ENCODE measurements at places on chromosomes 7 and 10. TPM values are rescaled to one million over a fixed set of nuclear protein-coding genes. Genes with fewer than 3 reads are reported as not detected.

Gene C7orf33
- total RNA-seq, result not detected

Gene ANKRD30A
- not detected for total RNA-seq

Gene SHH
- 0.99 TPM for total RNA-seq

Gene TMEM130
- total RNA-seq, result 0.35 TPM

Gene PRR15
- 3.3 TPM for total RNA-seq

Gene ZNF3
- 39.9 TPM for total RNA-seq

Gene OGDHL
- 14.6 TPM for total RNA-seq

Gene C10orf71
- total RNA-seq, result 0.07 TPM

Gene LRRD1
- total RNA-seq, result not detected

Gene SPDYE9
- not detected for total RNA-seq

Gene PILRA
- 2.1 TPM for total RNA-seq

Gene CADPS2
- 4.1 TPM for total RNA-seq

- DNase-seq, result no peak
These were observed 66.2 kb downstream of the FAM53B start for GRCh38 chr10:124677749-124678556.

GRCh38 chr10:110512461-110513187 is 14.9 kb downstream of the DUSP5 start:
- DNase-seq, result no peak

GRCh38 chr7:79282070-79282694 is 171.3 kb downstream of the MAGI2 start:
- DNase-seq, result no peak

DNA sequence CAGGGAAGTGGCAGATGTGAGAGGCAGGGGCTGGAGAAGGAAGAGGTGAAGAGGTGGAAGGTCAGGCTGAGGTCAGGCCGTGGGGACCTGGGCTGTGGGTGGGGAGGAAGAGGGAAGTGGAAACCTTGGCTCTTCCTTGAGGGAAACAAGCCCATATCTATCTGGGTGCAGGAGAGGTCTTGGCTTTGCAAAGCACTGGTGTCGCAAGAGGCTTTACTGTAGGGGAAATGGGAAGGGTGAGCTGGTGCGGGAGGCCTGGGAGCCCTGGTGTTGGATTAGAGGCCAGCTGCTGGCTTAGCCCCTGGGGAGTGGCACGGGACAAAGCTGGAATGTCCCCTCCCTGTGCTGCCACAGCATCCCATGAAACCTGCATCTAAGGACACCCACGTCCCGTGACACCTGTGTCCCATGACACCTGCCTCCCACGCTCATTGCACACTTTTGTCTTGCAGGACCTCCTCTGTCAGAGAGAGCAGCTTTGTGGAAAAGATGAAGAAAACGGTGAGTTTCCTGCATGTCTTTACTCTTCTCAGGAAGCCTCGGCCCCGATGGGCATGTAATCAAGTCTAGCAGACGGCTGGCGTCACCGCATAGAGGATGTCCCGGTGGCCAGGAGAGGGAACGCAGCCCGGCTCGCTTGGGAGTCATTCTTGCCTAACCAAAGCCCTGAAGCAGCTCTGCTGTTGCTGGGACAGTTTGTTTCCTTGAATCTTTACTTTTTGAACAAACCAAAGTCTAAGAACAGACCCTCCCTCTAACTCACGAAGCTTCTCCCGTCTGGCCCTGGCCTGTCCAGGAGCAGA is 22.2 kb downstream of the TMEM120A start:
- DNase-seq, result peak; percentile 86

DNA sequence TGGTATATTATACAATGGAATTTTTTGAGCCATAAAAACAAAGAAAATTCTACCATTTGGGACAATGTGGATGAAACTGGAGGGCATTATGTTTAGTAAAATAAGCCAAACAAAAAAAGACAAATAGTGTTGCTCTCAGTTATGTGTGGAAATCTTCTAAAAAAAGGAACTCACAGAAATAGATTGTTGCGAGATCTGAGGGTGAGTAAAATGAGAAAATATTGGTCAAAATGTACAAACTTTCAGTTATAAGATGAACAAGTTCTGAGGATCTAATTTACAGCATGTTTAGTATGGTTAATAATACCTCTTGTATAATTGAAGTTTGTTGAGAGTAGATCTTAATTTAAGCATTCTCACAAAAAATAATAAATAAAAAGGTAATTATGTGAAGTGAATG is 291.2 kb downstream of the KIF20B start:
- DNase-seq, result no peak

GRCh38 chr10:74231375-74231774 is 80.4 kb downstream of the ADK start:
- no peak for DNase-seq

DNA sequence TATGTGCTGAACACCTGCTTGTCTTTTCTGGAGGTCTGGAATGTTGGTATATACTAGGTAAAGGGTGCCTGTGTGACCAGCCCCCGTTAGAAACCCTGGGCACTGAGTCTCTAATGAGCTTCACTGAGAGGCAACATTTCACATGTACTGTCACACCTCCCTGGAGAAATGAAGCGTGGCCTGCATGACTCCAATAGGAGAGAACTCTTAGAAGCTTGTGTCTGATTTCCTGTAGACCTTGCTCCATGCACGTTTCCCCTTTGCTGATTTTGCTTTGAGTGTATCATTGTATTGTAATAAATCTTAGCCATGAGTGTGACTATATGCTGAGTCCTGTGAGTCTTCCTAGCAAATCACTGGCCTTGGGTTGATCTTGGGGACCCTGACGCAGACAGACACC is 82.8 kb downstream of the PPP1R3C start:
- DNase-seq, result no peak

GRCh38 chr7:113141803-113142202 is 23.4 kb upstream of the SMIM30 start:
- DNase-seq, result no peak

DNA sequence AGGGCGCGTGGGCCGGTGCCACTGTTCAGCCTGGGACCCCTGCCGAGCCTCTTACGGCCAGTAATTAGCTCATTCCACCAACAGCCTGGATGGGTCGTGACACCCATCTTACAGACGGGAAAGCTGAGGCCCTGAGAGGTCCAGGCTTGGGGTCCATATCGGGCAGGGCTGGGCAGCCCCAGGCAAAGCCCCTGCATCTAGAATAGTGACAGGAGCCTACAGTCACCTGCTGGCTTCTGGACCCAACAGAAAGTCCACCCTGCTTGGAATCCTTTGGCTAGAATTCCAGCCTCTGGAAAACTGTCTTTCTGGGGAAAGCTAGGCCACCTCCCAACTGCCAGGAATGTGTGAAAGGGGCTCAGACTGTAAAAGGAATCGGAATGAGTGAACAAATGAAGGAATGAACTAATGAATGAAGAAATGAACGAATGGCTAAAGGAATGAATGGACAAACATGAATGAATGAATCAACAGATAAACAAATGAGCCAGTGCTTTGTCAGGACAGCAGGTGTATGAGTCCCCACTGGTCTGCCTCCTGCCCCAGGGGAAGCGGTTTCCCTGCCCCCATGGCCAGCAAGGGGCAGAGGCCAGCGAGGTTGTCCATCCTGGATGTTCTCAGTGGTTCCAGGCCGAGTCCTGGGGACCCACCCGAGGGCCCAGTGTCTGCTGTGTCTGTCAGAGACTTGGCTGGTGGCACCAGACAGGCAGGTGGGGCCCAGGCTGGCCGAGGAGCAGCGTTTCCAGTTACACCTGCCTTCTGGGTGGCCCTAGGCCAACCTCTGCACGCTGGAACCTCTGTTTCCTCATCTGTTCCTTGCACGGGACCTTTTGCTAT is 24.1 kb upstream of the PDGFA start:
- no peak for DNase-seq

- DNase-seq, result no peak
These were observed 9.5 kb upstream of the FRA10AC1 start for GRCh38 chr10:93711891-93712290.

DNA sequence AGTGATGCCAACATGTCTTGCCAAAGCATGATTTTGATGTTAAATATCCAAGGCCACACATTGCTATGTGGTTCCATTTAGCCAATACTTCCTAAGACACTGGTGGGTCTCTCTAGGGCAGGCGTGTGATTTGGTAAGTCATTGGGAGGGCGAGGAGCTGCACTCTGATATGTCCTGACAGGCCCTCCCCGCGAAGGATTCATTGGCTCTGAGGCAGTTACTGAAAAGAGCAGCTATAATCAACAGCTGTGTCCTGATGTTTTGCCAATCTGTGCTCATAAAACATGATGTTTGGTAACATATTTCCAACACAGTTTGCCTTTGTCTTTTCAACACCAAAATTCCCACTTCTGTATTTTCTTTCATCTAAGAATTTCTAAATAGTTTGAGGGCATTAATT is 646.7 kb downstream of the PARD3 start:
- DNase-seq, result no peak

DNA sequence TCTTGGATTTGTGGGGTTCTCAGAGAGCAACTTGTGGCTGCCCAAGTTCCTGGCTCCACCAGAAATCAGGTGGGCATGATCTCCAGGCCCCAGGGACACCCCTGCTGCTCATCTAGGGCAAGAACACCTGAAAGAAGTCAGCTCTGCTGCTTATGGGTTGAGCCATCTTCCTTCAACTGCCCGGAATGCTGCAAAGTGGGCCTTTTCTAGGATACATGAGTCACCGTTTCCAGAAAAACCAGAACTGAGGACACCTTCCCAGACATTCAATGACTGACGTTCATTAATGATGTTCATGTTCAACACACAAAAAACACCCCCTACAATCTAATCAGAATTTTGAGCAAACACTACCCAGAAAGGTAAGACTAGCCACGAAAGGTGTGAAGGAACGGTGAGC is 98.0 kb downstream of the MAD1L1 start:
- DNase-seq, result no peak

GRCh38 chr10:93464776-93465388 is 17.3 kb downstream of the MYOF start:
- no peak for DNase-seq

GRCh38 chr7:55349121-55349520 is 16.0 kb upstream of the LANCL2 start:
- no peak for DNase-seq

DNA sequence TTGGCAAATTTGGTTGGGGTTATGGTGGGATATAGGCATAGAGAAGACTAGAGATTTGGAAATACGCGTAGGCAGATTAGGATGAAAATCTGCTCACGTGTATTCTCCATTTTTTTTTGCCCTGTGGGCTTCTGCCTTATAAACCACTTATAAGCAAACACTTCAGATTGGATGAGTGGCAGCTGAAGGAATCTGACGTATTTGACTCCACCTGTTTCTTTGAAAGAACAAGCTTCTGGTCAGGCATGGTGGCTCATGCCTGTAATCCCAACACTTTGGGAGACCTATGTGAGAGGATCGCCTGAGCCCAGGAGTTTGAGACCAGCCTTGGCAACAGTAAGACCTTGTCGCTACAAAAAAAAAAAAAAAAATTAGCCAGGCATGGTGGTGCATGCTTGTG is 5.1 kb downstream of the STK31 start:
- no peak for DNase-seq

DNA sequence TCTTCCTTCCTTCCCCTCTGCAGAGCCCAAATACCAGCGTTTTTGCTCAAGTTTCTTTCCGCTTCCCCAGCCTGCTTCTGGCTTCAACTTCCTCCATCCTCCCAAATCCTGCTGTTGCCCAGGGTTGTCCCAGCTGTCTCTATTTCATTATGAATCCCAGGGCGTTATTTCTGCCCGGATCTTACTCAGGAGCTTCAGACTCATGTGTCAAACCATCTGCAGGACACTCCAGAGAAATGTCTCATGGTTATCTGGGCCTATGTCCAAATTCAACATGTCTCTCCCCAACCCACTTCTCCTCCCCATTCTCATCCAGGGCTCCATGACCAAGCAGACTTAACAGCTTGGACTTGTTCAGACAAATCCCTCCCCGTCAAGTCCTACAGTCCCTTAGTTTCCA is 15.6 kb downstream of the ARHGAP22 start:
- DNase-seq, result no peak

GRCh38 chr7:137606061-137606674 is 240.6 kb downstream of the DGKI start:
- no peak for DNase-seq

DNA sequence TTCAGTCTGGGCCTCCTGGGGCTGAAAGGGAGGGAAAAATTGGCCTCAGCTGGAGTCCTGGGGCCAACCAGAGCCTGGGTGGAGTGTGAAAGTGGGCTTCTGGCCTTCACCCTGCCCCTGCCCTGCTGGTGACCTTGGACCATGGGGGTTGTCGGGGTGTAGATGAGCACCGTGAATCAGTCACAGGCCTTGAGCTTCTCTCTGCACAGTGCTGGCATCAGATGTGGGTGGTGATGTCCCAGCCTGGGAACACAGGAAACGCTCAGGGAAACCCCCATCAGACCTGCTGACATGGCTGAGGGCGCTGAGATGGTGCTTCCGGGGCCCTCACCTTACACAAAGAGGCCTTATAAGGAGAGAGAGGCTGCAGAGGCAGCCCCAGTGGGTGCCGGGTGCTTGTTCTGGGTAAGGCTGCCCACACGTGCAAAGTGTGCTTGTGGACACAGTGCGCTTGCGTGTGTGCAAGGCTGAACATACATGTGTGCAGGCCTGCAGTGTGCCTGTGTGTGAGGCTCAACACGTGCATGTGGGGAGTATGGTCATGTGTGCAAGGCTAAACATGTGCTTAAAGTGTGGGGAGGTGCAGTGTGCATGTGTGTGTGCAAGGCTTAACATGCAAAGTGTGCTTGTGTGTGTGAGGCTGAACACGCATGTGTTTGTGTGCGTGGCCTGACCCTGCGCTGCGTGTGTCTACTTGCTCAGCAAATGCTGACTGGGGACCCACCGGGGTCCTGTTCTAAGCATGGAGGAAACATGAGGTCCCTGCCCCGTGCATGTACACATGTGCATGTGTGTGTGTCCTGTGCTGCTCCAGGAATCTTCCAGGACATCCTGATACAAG is 6.5 kb downstream of the ARPC1B start:
- DNase-seq, result no peak

DNA sequence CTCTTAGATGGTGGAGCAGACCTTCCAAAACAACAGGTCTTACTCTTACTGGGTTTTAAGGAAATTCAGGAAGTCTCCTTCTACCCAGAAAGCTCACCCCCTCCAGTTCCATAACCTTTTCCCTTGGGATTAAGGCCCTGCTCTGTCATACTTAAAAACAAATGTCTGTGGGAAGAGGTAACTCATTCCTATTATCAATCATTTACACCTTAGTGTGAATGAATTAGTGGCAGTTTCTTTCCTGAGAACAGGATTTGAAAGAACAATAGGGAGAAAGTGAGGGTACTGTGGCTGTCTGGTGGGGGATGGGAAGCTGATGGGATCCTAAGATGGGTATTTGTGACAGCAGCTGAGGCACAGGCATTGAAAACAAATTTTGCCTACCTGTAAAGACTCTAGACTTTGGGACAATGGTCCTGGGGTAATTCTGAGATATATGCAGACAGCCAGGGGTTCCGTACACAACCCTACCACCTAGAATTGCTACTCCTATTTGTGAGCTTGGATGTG is 22.2 kb upstream of the PDLIM1 start:
- peak; percentile 81 for DNase-seq

DNA sequence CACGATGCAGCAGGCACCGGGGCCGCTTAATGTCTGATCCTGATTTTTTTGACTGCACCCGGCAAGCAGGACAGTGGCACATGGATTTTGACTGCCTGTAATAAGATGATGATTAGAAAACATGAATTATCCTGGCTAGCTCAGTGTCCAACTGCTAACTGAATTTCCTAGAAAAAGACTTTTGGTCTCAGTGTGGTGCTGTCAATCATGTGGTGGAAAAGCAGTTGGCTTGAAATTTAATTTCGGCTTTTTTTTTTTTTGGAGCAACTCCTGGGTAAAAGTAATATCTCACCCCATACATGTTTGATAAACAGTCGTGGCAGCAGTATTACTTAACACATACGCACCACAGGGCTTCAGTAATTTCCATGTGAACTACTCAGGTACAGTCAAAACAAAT is 227.7 kb downstream of the FANK1 start:
- no peak for DNase-seq

- DNase-seq, result peak; percentile 34
These were observed 193.5 kb downstream of the MGMT start for GRCh38 chr10:129660569-129660968.

GRCh38 chr7:27375958-27376357 is 133.4 kb downstream of the EVX1 start:
- DNase-seq, result peak; percentile 75

Data from endodermal cell (in vitro differentiated cells).